Testis (tissue), 5 donors: ENCODE measurements at places on chromosomes 16 and 17. TPM values are rescaled to one million over a fixed set of nuclear protein-coding genes. Genes with fewer than 3 reads are reported as not detected.

ZSCAN10 gene
- total RNA-seq: 0.93 TPM

PPP1R27 gene
- 1.9 TPM for total RNA-seq

AIPL1 gene
- 1.0 TPM for total RNA-seq

ACSM5 gene
- total RNA-seq: 5.3 TPM

SLC6A4 gene
- 2.4 TPM for total RNA-seq

NLGN2 gene
- 10.7 TPM for total RNA-seq

HOXB1 gene
- not detected for total RNA-seq

ZNF423 gene
- total RNA-seq: 12.1 TPM

LHX1 gene
- 0.06 TPM for total RNA-seq

MRM1 gene
- 7.6 TPM for total RNA-seq
